ENCODE measurements at places on chromosomes 16 and 17.

DNA sequence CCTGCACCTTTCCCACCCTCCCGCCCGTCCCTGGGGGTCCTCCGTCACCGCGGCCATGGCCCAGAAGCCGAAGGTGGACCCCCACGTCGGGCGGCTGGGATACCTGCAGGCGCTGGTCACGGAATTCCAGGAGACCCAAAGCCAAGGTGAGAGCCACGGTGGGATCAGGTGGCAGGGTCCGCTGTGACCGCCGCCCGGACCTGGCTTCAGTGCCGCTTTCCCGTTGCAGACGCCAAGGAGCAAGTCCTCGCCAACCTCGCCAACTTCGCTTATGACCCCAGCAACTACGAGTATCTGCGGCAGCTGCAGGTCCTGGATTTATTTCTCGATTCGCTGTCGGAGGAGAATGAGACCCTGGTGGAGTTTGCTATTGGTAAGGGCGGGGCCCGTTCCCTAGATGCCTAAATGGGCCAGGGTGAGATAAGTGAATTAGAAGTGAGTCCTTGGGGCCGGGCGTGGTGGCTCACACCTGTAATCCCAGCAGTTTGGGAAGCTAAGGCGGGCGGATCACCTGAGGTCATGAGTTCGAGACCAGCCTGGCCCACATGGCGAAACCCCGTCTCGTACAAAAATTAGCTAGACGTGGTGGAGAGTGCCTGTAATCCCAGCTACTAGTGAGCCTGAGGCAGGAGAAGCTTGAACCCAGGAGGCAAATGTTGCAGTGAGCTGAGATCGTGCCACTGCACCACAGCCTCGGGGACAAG is 617 bp downstream of the ARMC7 start:
- no peak for DNase-seq

DNA sequence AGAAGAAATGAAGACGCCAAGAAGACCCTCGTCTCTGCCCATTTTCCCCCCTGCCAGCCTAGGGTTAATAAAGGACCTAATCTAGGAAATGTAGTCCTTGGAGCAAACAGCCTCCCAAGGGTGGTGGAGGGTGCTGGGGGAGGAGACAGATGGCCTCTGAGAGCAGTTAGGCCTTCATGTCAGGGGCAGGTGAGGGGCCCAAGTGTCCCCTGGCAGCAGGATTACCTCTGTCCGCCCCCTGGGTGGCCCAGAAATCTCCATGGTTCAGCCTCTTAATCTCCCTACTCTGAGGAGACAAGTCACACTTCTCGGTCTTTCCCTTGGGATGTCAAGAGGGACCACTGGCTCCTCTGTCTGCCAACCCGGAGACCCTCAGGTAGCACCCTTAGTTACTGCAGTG is 365.4 kb upstream of the TNRC6C start:
- no peak for DNase-seq

- DNase-seq: no peak
These were observed 55.3 kb upstream of the RBFOX3 start for GRCh38 chr17:79666111-79666510.

- no peak for DNase-seq
These were observed 10.2 kb upstream of the UBE2I start for GRCh38 chr16:1299012-1299867.

DNA sequence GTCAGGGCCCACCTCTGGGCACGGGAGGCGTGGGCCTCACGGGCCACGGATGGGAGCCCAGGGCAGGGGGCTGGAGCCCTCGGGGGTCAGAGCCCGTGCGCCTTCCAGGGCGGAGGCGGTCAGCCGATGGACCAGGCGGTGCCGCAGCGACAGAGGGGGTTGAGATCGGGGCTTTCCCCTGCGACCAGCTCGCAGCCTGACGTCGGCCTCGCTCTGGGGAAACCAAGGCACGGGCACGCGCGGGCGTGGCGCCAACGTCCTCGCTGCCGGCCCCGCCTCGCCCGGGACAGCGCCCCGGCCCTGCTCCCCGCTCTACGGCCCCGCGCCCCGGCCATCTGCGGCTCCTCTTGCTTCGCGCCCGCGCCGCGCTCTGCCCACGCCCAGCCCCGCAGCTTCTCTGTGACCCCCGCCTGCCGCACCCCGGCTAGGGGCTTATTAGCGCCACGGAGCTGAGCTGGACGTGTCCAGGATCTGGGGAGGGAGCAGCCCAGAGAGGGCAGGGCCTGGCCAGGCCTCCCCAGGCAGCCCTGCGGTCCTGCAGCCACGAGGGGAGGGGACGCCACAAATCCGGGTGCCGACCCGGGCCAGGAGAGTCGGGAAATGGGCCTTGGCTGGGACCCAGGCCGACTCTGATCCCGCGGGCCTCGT is 13.5 kb downstream of the ACTG1 start:
- no peak for DNase-seq

DNA sequence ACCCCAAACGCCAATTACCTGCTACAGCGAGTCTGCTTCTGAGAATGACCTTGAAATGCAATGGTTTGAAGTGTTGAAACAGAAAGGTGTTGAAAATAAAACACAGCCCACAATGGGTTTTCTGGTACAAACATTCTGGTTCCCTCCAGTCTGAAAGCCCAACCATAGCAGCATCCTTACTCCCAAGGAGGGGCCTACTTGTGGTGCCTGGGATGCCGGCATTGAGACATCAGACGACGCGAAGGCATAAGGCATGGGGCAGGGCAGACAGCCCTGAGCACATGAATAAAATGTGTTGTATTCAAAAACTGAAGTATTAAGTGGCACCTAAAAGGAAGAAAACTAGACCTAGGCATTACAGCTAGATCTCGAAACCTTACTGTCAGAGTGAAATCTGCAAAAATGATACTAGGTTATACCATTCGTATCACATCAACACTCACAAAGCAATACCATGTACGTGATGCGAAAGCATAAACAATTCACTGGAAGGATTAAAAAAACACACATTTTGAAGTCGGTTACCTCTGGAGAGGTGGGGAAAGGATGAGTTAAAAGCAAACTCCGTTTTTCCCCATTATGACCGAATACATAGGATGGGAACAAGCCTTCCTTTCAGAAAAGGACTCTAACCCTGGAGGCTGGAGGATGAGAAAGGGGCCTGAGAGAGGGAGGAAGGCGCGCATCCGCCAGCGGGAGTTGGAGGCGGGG is 702 bp downstream of the NUDT21 start:
- no peak for DNase-seq

DNA sequence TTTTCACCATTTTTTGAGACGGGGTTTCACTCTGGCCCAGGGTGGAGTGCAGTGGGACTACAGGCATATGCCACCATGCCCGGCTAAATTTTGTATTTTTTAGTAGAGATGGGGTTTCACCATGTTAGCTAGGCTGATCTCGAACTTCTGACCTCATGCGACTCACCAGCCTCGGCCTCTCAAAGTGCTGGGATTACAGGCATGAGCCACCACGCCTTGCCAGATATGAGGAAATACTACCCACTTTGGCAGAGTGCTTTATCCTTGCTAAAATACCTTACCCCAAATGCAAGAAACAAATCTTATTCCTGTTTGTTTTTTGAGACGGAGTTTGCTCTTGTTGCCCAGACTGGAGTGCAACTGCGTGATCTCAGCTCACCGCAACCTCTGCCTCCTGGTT is 62.9 kb upstream of the MGAT5B start:
- no peak for DNase-seq

DNA sequence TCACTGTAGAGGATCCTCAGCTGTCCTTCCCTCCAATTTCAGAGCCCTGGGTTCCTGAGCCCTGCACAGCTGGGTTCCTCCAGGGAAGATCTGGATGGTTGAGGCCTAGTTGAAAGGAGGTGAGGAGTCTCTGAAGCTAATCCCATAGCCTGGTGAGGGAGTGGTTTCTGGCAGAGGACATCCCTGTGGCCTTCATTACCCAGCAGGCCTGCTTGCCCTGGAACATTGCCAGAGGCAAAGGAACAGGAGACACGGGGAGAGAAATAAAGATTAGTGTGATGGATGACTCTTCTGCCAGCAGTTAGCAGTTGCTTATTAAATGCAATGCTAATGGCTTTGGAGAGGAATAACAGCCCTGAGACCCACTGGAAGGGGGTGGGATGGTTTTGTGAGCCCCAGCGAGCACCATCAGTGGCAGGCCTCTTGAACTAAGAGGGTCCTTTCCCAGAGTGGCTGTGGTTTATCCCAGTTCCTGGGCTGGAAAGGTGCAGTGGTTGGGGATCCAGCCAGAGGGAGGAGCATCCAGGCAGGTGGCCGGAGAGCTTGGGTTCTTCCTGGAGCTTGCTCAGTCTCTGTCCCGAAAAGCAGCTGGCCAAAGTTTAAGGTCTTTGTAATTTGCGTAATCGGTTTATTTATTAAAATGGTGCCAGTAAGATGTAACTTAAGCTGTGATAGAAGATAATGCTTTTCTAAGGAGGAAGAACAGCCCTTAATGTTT is 209.7 kb downstream of the CCDC182 start:
- DNase-seq: no peak

GRCh38 chr17:3049705-3050295 is 13.6 kb downstream of the OR1D5 start:
- no peak for DNase-seq

DNA sequence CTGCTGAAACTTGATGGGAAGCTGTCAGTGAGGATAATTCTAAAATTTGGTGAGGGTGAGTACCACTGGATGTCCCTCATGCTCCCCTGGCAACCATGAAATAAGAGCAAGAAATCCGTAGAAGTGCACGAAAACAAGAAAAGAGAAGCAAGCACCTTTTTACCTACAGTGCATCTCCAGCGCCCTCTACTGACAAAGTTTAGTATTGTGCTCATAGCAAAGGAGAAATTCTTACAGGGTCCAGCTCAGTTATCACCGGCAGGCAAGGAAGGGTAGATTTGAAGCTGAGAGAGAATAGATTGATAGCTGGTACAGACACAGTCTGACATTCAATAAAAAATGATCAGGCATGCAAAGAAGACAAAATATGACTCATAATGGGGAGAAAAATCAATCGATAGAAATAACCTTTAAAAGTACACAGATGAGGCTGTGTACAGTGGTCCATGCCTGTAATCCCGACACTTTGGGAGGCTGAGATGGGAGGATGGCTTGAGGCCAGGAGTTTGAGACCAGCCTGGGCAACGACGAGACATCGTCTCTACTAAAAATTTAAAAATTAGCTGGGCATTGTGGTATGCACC is 28.3 kb upstream of the TEX2 start:
- no peak for DNase-seq

DNA sequence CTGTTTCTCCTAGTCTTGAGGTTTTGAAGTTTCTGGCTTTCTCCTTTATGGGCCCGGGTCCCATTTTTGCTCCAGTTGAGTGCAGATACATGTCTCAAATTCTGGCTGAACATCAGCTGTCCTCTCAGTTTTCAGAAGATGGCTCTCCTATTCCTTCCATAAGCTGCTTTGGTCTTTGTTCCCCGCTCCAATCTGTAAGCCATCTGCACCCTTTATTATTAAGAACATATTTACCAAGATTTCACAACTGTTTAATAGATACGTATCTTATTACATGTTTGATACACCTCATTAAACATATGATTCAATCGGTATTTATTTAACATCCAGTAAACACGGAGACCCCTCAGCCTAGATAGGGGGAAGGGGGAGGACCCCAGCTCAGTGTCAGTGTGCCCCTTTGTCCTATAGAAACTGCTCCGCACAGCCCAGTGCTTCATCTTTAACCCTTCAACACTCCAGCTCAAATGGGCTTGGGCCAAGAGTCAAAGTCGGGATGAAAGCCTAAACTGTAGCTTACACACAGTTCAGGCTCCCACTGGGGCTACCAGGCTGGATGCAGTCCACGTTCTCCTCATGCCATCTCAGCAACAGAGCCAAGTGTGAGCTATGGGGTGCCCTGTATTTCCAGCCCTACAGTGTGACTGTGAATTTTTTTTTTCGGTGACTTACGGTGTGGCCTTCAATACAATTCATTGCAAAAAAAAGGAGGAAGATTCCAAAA is 166.0 kb upstream of the ZFHX3 start:
- DNase-seq: no peak

DNA sequence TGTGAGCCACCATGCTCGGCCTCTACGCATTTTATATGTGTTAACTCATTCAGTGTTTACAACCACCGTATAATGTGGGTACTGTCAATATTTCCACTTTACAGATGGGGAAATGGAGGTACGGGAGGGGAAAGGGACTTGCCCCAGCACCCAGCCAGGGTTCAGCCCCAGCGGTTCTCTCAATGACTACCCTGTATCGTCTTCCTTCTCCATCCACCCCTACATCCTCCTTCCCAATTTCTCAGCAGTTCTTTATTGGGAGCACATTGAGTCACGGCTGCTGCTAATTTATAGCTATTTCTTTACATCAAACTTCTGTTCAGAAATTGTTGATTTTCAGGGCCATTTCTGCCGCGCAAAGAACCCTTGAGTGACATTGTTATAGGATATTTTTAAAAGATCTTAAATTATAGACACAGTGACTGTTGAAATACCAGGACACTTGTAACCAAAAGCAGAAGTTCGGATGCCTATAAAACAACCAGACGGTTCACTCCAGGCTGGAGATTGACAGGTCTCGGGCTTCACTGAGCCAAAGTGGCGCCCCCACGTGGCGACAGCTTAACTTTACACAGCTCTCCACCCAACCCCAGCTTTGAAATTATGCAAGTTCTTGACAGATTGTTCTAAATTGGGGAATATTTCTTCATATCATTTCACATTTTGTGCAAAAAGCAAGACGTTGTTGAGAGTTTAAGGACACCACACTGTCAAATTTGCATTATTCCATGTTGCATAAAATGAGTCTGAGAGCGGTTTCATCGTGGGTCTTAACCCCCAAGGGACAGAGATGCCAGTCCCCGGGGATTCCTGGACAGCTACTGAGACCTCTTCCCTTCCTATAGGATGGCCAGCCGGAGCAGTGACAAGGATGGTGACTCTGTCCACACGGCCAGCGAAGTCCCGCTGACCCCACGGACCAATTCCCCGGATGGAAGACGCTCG is 11.8 kb downstream of the SYT17 start:
- peak; percentile 38 for DNase-seq

DNA sequence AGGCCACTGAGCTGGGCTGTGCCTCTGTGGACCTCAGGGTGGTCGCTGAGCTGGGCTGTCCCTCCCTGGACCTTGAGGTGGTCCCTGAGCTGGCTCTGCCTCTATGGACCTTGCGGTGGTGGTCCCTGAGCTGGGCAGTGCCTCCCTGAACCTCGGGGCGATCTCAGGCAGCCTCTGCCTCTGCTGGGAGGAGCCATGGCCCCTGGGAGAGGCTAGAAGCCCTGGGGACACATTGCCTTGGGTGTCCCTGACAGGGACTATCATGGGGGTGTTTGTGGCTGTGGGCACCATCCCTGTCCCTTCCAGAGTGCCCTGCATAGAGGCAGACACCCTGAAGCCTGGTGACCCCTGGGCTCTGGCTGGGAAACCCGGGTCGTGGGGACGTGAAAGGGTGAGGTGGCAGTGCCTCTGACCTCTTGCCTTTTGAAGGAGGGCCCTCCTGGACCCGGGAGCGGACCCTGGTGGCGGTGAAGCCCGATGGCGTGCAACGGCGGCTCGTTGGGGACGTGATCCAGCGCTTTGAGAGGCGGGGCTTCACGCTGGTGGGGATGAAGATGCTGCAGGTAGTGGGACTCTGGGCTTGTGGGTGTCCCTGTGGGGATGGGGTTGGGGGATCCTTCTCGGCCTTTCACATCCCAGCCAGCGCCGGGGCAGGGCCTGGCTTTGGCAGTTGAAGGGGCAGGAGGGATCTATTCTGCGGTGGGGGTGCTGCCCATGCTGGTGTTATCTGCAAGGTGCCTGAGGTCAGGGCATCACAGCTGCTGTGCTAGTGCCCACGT is 1.8 kb downstream of the NME4 start:
- no peak for DNase-seq
